Urothelium cell line (cell line): ENCODE measurements at places on chromosomes 12 and 14.

GRCh38 chr14:105486974-105487448 lies 325 bp downstream of the CRIP1 start:
- no peak for DNase-seq

DNA sequence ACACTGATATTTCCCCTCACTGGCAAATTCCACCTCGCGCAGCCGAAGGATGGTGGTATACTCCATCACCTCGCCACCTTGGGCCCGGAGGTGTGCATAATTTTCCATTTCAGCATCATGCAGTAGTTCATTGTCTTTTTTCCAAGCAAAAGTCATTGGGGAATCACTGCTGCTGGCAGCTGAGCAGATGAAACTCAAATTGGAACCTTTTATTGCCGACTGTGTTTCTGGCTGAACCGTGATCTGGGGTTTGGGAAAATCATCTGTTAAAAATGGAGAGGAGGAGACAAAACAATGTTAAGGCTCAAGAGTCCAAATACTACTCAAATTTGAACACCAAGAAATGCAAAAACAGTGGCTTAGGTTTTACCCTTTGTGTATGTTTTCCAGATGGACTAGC lies 39.7 kb downstream of the LRIG3 start:
- DNase-seq = no peak

- peak; percentile 60 for DNase-seq
Observed at GRCh38 chr14:70096866-70097265, 91.9 kb downstream of the SLC8A3 start.

GRCh38 chr12:41468756-41469155 lies 280.6 kb downstream of the PDZRN4 start:
- DNase-seq = no peak

DNA sequence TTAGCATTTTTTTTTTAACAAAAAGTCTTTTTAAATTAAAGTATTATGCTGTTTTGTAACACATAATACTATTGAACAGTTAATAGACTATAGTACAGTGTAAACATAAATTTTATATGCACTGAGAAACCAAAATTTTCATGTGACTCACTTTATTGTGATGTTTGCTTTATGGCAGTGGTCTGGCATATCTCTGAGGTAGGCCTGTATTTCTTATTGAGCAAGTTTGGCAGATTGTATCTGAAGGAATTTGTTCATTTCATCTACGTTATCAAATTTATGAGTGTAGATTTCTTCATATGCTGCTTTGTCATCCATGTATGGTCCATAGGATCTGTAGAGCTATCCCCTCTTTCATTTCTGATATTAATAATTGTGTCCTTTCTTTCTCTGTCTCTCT lies 78.8 kb upstream of the PDE3A start:
- DNase-seq = no peak
